ENCODE measurements at places on chromosomes 7 and 10.

- DNase-seq: no peak
Observed at GRCh38 chr10:133399123-133399601, 5.2 kb downstream of the MTG1 start.

- no peak for DNase-seq
Observed at GRCh38 chr7:55130395-55131141, 111.8 kb downstream of the EGFR start.

GRCh38 chr10:130429809-130430208 is 293.6 kb downstream of the GLRX3 start:
- DNase-seq: no peak

DNA sequence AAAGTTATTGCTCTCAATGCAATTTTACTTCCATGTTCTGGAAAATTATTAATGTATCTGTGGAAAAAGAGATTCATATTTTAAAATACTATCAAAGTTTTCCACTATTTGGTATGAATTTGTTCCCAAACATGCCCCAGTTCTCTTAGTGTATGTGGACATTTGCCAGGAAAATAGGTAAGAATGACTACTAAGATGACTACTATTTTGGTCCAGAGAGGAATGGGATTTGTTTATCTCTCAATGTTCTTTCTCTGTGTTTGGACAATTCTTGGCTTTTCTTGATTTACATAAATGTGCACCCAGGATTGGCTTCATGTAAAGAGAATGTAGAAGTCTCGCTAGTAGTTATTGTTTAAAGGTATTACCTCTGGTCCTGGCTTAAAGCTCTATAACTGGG is 60.3 kb upstream of the POT1 start:
- no peak for DNase-seq

DNA sequence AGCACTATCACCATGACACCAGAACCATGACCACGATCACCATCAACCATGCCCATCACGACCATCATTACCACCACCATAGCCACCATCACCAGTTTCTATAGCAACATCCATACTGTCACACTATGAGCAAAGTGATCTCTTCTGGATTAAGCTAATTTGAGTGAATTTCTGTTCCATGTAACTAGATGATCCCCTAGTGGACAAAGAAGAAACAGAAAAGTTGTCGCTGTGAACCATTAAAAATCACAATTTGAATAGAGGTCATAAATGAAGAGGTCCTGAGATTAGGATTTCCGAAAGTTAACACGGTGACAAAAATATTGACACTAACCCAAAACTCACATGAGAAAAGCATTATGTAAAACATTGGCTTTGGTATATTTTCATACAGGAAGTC is 77.6 kb downstream of the CLRN3 start:
- no peak for DNase-seq

DNA sequence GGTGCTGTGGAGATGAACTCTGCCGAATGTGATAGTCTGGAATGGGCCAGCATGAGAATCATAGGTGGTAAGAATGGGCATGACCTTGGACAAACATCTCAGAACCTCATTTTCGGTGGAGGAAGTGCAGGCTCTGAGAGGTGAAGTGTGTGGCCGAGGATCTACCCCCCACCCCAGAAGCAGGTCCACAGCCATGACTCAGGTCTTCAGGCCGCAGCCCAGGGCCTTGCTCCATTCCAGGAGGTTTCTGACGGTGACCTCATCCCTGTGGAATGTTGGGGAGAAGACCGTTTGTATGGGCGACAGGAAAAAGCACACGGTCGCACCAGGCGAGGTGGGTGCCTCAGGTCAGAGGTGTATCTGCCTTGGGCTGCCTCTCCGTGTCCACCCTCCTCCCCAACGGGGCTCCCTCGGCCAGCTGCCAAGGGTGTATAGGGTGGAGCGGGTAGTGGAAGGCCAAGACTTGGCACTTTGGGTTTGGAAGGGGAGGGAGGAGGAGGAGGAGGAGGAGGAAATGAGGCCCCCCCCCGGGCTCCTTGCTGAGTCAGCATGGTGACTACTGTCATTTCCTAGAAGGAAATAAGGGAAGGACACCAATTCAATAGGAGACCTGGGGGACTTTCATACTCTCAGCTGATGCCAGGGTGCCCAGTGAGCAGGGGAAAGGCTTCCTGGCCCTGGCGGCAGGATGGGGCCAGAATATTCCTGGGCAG is 168.0 kb upstream of the RHEB start:
- DNase-seq: no peak

Measured in stimulated activated effector memory CD8-positive, alpha-beta T cell treated with anti-CD3 and anti-CD28 coated beads, Interleukin-12 subunit alpha, Interleukin-12 subunit beta, amount 100 ng/mL, for 72 hours (primary cell).